Ascending aorta (tissue), 2 donors: ENCODE measurements at places on chromosomes 1 and 21.

DNA sequence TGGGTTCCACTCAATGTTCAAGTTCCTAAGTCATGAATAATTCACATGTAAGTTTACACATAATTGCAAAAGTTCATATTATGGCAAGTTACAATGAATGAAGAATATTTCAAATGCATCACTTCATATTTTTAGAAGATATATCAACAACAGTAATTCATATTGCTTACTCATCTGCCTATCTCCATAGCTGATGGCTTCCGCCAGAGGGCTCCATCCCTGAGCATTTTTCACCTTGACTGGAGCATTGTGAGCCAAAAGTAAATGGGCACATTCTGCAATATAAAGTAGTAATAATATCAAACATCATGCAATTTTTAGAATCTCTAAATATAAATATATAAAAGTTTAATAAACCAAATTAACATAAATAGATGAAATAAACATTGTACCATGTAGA lies 29.8 kb downstream of the ANKRD13C start:
- H3K4me3 ChIP-seq: no peak overlapping the region
- DNase-seq: no peak
- H3K36me3 ChIP-seq: peaks cover 11% of the 10 kb centered on the region
- H3K27me3 ChIP-seq: no peaks in the 10 kb centered on the region
- H3K27ac ChIP-seq: no peak overlapping the region

DNA sequence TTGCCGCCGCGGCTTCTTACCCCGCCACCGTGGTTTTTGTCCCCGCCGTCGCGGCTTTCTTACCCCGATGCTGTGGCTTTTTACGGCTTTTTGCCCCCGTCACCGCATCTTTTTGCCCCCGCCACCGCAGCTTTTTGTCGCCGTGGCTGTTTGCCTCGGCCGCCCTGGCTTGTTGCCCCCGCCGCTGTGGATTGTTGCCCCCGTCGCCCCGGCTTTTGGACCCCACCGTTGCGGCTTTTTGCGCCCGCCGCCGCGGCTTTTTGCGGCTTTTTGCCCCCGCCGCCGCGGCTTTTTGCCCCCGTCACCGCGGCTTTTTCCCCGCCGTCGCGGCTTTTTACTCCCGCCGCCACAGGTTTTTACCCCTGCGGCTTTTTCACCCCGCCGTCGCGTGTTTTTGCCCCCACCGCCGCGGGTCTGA lies 3934.3 kb downstream of the SRGAP2C start:
- no peak overlapping the region for H3K4me3 ChIP-seq
- no peaks in the 10 kb centered on the region for H3K27me3 ChIP-seq
- no peaks in the 10 kb centered on the region for H3K36me3 ChIP-seq

DNA sequence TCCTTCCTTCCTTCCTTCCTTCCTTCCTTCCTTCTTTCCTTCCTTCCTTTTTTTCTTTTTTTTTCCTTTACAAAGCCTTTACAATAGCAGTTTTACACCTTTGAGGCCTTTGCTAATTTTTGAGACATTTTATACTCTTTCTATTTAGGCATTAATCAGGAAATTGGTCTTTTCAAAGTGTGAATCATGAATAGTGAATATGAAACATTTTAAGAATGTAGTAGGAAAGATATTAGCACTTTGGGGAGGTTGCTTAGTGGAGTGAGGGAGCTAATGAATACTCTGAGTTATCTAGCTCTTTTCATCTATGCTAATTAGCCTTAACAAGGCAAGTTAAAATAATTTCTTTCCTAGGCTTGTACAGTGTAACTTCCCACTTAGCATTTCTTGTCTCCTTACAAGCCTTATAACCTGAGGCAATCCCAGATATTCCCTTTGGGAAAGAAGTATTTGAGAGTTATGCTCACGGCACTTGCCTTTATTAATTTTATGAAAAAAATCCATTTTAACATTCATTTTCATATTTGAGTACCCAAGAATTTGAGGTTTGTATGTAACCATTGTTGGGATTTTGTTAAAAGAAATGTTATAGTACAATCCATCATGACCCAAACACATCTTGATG lies 122.6 kb downstream of the NTNG1 start:
- no peaks in the 10 kb centered on the region for H3K27me3 ChIP-seq
- DNase-seq: no peak

GRCh38 chr1:150060260-150060659 lies 7.3 kb upstream of the VPS45 start:
- H3K36me3 ChIP-seq: no peaks in the 10 kb centered on the region
- no peak overlapping the region for H3K27ac ChIP-seq
- no peak for DNase-seq
- no peak overlapping the region for H3K4me3 ChIP-seq
- peaks cover 12% of the 10 kb centered on the region for H3K4me1 ChIP-seq
- no peaks in the 10 kb centered on the region for H3K27me3 ChIP-seq

GRCh38 chr1:177145106-177146070 lies 19.1 kb downstream of the ASTN1 start:
- DNase-seq: no peak
- no peaks in the 10 kb centered on the region for H3K4me1 ChIP-seq
- H3K36me3 ChIP-seq: no peaks in the 10 kb centered on the region
- H3K27me3 ChIP-seq: no peaks in the 10 kb centered on the region
- H3K27ac ChIP-seq: no peak overlapping the region

- no peak overlapping the region for H3K4me3 ChIP-seq
- no peak for DNase-seq
- H3K27me3 ChIP-seq: no peaks in the 10 kb centered on the region
Measured at GRCh38 chr1:196538473-196538872, 69.8 kb downstream of the KCNT2 start.

DNA sequence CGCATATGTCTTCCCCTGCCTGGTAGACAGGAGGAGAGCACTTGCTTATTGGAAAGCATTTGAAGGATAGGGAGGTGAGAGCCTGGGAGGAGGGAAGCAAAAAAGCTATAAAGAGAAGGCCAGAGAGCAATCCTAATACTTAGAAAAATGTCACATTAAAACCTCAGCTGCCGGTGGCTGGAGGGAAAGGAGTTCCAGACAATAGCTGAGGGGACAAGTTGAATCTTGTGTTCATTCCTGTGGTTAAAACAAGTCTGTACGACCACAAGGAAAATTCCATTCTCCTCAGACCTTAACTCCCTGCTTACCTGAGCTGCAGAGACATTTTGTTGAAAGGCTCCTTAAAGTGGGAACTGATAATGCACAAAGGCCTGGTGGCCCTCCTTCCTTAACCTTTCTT lies 218.8 kb upstream of the CAMK1G start:
- no peaks in the 10 kb centered on the region for H3K36me3 ChIP-seq
- no peaks in the 10 kb centered on the region for H3K27me3 ChIP-seq
- no peak for DNase-seq
- H3K4me1 ChIP-seq: no peaks in the 10 kb centered on the region
- no peak overlapping the region for H3K27ac ChIP-seq

DNA sequence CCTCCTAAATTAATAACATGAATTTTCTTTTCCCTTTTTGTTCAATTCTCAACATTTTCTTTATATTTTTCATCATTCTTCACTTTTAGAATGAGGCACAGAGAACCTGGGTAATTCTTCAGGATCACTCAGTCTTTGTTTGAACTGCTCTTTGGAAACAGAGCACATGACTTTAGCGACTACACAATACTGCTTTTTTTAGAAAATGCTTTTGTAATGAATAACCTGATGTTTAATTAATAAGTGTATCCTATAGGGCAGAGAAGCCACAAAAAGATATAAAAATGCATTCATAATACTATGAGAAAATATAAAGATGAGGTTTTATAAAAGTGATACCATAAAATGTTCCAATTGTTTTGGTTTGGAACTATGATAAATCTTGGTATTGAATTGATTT lies 77.8 kb downstream of the LRRC7 start:
- H3K27ac ChIP-seq: no peak overlapping the region
- no peaks in the 10 kb centered on the region for H3K27me3 ChIP-seq
- DNase-seq: no peak

GRCh38 chr1:208061632-208062031 lies 150.7 kb upstream of the CD34 start:
- H3K27me3 ChIP-seq: no peaks in the 10 kb centered on the region
- DNase-seq: no peak
- no peaks in the 10 kb centered on the region for H3K4me1 ChIP-seq

DNA sequence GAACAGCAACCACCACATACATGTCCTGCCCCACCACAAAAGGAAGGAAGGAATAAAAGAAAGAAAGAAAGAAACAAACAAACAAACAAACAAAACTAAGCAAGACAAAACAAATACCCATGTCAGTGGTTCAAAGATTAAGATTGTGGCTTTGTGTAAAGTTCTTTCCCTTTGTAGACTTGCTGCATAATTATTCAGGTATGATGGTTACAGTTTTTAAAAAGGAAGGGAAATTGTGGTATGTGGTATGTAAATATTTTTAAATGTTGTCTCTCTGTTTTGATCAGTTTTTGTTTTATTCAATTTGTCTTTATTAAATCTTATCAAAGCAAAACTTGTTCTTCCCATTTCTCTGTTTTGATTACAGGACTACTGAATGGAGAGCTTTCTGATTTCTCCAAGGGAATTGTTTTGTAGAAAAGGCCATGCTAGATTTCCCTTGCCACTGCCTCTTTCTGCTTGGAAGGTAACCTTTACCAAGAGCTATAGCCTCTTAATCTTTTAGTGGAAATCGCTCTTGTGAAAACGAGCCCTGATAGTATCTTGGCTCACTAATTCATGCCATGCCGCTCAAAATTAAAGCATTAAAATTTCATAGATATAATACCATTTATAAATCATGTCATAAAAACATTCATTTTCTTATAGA lies 290.3 kb upstream of the ST6GALNAC5 start:
- DNase-seq: no peak
- no peak overlapping the region for H3K4me3 ChIP-seq
- no peak overlapping the region for H3K27ac ChIP-seq
- no peaks in the 10 kb centered on the region for H3K36me3 ChIP-seq
- no peaks in the 10 kb centered on the region for H3K4me1 ChIP-seq
- no peaks in the 10 kb centered on the region for H3K27me3 ChIP-seq
